Activated gamma-delta T cell treated with Interleukin-2 at 50 U/mL for 16 hours (primary cell): ENCODE measurements at places on chromosomes 7 and 10.

- DNase-seq: no peak
Measured at GRCh38 chr10:30353851-30354250, 4.8 kb upstream of the MTPAP start.

GRCh38 chr10:81600185-81600584 is 274.8 kb upstream of the NRG3 start:
- no peak for DNase-seq

DNA sequence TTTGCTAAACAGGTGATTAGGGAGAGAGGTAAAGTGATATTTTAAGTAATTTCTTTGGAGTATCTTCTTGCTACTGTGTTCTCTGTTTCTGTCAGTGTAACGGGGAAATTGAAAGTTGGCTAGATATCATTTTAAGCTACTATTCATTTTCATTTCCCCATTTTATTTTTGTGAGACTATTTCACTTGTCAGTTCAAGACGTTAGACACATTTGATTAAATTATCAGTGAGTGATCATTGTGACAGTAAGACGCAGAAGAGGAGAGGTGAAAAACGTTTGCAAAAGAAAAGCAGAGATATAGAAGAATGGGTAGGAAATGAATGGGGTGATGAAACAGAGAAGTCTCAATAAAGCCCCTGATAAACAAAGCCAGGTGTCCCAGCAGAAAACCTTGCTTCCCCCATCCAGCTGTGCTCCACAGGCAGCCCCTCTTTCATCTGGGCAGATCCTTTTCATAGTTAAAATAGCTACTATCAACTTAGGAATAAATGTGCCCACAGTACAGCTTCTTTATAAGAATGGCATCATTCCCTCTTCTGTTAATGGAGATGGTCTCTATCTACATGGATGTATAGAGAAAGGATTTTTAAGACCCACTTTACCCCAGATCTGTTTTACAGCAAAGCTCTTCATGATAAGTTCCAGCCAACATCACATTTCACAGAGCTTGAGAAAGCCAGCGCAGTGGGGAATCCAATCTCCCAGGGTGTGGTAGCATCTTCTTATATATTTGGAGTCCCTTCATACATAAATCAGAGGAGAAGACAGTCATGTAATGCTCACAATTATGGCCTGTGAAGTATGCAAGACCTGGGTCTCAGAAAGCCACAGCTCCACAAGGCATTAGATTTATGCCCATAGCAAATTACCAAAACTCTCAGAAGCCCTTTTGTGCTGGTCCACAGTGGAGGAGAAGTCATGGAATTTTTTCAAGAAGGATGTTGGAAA is 138.1 kb upstream of the ITGB1 start:
- DNase-seq: no peak

DNA sequence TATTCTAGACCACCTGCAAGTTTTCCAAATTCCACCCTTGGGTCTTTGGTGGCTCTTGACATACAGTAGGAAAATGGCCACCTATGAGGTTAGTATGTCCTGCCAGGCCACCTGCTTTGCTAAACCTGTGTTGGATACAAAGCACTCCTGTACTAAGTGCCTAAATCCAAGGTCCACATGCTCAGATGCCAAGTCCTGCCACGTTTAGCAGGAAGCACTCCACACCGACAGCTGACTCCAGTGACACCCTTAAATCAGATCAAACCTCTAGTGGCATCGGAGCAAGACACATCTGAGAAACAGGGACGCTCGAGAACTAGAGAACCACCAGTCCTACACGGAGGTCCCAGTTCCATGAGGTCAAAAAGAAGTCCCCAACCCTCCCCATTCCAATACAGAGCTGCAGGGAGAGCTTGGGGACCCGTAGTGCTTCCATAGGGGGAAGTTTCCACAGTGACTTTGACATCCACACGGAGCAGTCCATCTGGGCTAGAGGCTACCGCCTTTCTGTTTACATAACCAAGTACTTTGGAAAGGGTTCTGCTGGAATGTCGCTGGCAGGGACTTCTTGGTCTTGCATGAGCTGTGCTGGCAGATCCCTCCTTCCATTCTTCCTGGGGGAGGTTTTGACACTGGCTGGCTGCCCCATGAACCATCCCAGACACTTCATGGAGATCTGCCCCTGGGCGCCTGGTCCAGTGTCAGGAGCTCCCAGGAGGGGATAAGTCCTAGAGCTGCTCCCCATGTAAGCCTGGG is 290.6 kb downstream of the PRPF18 start:
- no peak for DNase-seq

- no peak for DNase-seq
Measured at GRCh38 chr10:46292573-46293023, 5.8 kb downstream of the ANTXRL start.

- DNase-seq: no peak
Measured at GRCh38 chr10:96014473-96015102, 28.8 kb upstream of the CCNJ start.

GRCh38 chr7:54813398-54813797 is 54.4 kb upstream of the SEC61G start:
- no peak for DNase-seq

DNA sequence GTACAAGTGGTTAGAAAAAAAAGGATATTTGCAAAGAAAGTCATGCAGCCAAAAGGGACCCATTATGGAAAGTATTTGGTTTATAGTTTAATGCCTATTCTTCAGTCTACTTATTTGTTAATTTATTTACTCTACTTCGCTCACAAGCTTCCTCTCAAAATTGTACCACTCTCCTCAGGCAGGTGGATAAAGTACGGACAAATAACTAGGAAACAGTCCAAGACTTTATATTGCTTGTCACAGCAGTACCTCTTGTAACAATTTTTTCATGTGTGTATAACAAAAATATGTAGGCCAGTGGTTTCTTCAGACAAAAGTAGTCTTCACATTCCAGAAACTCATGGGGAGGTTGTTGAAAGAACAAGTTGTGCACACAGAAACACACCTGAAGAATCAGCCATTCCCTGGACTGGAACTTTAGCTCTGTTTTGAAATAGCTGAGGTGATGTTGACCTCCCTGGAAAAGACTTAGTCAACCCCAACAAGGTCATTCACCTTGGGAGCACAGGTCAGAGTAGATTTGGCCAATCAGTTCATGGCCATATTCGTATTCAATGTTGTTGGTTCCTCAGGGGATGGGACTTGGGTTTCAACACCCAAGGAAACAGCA is 73.4 kb downstream of the TES start:
- DNase-seq: no peak

GRCh38 chr7:102303669-102304422 is 17.2 kb downstream of the SH2B2 start:
- DNase-seq: no peak

GRCh38 chr7:7486362-7486761 is 49.3 kb downstream of the COL28A1 start:
- no peak for DNase-seq

GRCh38 chr10:104680467-104681401 is 39.6 kb downstream of the SORCS3 start:
- DNase-seq: no peak
